Ureter (tissue), 1 donor: ENCODE measurements at places on chromosomes 5 and 9. TPM values are rescaled to one million over a fixed set of nuclear protein-coding genes. Genes with fewer than 3 reads are reported as not detected.

The FOXD4L4 gene
- total RNA-seq: 0.47 TPM

The ROR2 gene
- total RNA-seq: 16.7 TPM

The PCDHA10 gene
- 1.5 TPM for total RNA-seq

The PCDH1 gene
- 127 TPM for total RNA-seq

The DOCK2 gene
- total RNA-seq: 22.4 TPM

The JAK2 gene
- 19.9 TPM for total RNA-seq

The ESM1 gene
- total RNA-seq: not detected

The ALDH1A1 gene
- 18.7 TPM for total RNA-seq

The ZBTB26 gene
- 10.7 TPM for total RNA-seq

The LEAP2 gene
- 28.3 TPM for total RNA-seq

The STX17 gene
- 54.0 TPM for total RNA-seq

The LHX3 gene
- total RNA-seq: not detected

The LECT2 gene
- total RNA-seq: not detected

The TAF1L gene
- total RNA-seq: not detected

The PCA3 gene
- not detected for total RNA-seq

The QRFP gene
- total RNA-seq: not detected

The FOXD4 gene
- not detected for total RNA-seq

The CCL27 gene
- total RNA-seq: 0.68 TPM

The WDR70 gene
- 53.4 TPM for total RNA-seq

The MYOT gene
- total RNA-seq: 1.3 TPM

The INSL6 gene
- total RNA-seq: not detected

The SPINK13 gene
- total RNA-seq: not detected

The PWWP2A gene
- 34.7 TPM for total RNA-seq

The TEK gene
- 13.1 TPM for total RNA-seq

The MEF2C gene
- 57.7 TPM for total RNA-seq
